ENCODE measurements at places on chromosomes 5 and 9.

DNA sequence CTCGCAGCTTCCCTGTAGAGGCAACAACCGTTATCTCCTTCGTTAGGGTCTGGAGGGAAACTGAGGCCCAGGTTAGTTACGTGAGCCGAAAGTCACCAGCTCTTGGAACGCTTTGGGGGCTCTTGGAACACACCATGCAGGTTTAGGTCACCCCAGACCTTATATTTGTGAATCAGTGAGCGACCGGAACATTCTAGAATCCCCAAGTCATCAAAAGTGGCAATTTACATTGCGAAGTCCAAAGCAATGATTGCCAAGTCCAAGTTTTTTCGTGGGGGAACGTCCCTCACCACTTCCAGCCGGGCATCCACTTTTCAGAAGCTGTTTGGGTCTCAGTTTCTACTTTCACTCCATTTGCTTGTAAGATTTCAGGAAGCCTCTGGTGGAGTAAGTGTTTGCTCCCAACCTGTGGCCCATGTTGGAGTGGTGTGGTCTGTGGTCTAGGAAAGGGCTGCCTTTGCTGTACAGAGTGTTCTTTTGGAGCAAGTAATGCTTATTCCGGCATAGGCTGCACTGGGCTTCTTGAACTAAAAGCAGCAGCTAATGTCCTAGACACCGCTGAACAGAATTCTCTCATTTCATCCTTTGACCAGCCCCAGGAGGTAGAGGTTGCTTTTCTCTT lies 32.8 kb upstream of the SPRY4 start:
- DNase-seq, result peak; percentile 5

DNA sequence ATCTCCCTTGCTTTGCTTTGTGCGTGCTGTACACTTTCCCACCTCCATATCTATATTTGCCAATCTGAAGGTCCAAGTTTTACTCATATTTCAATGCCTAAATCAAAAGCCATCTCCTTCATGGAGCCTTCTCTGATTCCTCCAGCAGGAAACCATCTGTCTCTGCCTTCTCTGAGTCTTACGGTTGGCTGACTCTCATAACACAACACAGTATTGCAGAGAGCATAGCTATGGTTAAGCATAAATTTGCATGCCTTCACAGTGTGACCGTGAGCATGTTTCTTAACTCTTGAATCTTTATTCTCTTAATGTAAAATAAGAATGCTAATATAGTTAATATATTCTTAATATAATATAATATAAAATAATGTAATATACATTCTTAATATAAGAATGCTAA lies 136.8 kb upstream of the PPP2R2B start:
- no peak for DNase-seq

DNA sequence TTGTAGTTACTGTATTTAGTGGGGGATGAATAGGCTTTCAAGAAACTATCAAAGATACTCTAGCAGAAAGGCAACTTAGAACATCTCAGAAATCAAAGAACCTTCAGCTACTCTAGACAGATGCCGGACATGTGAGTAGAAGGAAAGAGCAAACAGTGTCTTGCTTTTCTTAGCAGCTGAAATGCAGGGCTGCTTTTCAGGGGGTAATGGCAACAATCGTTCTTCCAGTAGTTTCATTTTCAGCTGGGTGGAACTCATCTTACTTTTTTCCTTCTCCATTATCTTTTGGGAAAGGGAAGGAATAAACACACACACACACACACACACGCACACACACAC lies 281.6 kb downstream of the CRB2 start:
- no peak for DNase-seq

GRCh38 chr9:86353655-86354010 lies 577 bp downstream of the TUT7 start:
- no peak for DNase-seq

- no peak for DNase-seq
Measured at GRCh38 chr9:13787234-13787833, 507.8 kb upstream of the MPDZ start.

GRCh38 chr9:111957856-111958631 lies 61.4 kb downstream of the UGCG start:
- no peak for DNase-seq

- no peak for DNase-seq
Measured at GRCh38 chr5:1208743-1209488, 7.5 kb downstream of the SLC6A19 start.

- DNase-seq, result no peak
Measured at GRCh38 chr5:105259581-105260217, 1697.1 kb upstream of the NUDT12 start.

DNA sequence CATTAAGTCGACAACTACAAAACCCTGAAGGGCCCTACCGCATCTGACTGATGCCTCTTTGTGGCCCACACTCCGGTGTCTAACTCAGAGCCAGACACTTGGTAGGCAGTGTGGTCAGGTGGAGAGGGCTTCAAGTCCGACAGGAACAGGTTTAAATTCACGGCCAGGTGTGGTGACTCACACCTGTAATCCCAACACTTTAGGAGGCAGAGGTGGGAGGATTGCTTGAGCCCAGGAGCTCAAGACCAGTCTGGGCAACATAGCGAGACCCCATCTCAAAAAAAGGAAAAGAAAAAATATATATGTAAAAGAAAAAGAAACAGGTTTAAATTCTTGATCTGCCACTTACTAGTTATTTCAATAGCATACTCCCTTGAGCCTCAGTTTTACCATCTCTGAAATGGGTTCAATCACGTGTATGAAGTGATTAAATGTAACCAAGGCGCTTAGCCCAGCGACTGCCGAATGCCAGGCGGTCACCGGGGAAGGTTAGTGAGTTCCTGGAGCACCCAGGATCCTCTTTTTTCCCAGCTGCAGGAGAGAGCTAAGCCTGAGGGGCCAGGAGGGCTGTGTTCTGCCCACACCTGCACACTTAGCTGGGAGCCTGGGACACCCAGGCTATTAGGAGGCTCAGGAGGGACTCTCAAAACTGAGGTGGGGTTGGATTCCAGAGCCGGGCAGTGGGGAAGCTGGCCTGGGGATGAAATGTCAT lies 943 bp downstream of the CLTB start:
- DNase-seq, result no peak

Data from stimulated activated CD4-positive, alpha-beta T cell treated with anti-CD3 and anti-CD28 coated beads, Interleukin-1b, Interleukin-23, amount 100 ng/mL, for 1 hour (primary cell).